ENCODE measurements at places on chromosomes 3 and 15.

DNA sequence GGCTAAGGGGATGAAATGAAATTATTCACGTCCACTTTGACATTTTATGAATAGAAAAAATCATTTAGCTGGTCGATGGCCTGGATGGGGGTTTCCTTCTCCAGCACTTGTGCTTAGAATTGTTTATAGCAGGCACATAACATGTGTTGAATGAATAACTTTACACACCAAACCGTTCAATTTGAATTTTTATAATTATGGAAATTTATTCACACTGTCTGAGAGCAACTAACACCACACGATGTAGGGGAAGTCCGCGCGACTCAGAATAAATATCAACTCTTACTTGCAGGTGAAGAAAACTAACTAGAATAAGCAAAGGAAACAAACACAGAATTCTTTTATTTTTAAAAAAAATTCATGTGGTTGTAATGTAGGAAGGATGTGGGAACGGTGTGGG, 81.3 kb downstream of the MINAR1 start:
- DNase-seq, result no peak

- DNase-seq, result no peak
Measured at GRCh38 chr15:52318729-52319500, 23.3 kb upstream of the MYO5C start.

- no peak for DNase-seq
Measured at GRCh38 chr15:66622591-66623022, 56.8 kb upstream of the LCTL start.

GRCh38 chr3:52361454-52361853, 45.3 kb downstream of the DNAH1 start:
- no peak for DNase-seq

DNA sequence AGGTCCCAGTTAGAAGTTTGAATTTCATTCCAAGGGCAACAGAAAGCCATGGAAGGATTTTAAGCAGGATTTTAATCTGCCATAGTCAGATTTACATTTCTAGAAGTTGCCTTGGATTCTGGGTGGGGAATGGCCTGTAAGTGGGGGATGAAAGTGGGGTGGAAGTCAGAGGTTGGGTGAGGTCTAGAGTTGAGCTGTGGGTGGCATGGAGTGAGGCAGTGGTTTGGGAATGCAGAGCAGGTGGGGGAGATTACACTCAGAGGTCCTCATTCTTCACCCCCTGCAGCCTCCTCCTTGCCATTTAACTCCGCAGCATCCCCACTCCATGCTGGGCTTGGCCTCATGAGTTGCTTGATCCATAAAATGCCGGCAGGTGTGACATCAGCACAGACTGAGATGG, 32.0 kb upstream of the CCDC174 start:
- no peak for DNase-seq

DNA sequence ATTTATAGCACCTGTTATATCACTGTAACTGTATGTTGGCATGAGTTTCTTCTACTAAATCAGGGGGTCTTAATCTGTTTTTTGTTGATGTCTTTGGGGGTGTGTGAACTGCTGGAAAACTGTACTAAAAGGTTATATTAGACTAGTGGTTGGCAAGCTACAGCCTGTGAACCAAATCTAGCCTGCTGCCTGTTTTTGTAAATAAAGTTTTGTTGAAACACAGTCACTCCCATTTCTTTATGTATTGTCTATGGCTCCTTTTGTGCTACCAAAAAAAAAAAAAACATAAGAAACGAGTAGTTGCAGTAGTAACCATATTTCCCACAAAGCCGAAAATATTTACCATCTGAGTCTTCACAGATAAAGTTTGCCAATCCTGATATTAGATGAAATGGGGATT, 126.7 kb downstream of the AKAP13 start:
- no peak for DNase-seq

DNA sequence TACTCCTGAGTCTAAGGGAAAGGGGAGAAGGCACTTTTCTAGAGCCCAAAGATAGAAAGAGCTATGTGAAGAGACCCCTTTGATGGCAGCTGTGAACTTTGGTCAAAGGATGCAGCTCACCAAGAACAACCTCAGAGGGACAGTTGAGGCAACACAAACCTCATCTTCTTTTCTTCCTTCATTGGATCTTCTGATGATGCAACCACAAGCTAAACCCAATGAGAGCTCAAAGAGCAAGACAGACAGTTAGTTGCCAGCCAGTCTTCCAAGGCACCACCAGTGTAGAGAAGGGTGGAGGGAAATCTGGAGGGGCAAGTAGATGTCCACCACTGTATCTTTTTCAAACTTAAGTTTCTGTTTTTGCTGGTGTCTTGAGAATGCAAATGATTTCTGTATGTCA, 10.4 kb upstream of the MNS1 start:
- DNase-seq, result no peak

GRCh38 chr3:144496141-144496835, 524.7 kb downstream of the DIPK2A start:
- no peak for DNase-seq

GRCh38 chr3:45210308-45211041, 15.6 kb downstream of the TMEM158 start:
- peak; percentile 77 for DNase-seq

GRCh38 chr3:183038221-183038620, 57.9 kb upstream of the DCUN1D1 start:
- no peak for DNase-seq

All from NCI-H82 (cell line).